Natural killer cell treated with Interleukin-12 subunit alpha and Interleukin-12 subunit beta and Interleukin-15 and Interleukin-18, amount 100 ng/mL, for 72 hours (primary cell): ENCODE measurements at places on chromosomes 12 and 14.

- no peaks in the 10 kb centered on the region for H3K4me1 ChIP-seq
- H3K4me3 ChIP-seq, result no peak overlapping the region
- no peaks in the 10 kb centered on the region for H3K36me3 ChIP-seq
- DNase-seq, result peak; percentile 66
Measured at GRCh38 chr14:86038387-86039042, 508.6 kb downstream of the FLRT2 start.

DNA sequence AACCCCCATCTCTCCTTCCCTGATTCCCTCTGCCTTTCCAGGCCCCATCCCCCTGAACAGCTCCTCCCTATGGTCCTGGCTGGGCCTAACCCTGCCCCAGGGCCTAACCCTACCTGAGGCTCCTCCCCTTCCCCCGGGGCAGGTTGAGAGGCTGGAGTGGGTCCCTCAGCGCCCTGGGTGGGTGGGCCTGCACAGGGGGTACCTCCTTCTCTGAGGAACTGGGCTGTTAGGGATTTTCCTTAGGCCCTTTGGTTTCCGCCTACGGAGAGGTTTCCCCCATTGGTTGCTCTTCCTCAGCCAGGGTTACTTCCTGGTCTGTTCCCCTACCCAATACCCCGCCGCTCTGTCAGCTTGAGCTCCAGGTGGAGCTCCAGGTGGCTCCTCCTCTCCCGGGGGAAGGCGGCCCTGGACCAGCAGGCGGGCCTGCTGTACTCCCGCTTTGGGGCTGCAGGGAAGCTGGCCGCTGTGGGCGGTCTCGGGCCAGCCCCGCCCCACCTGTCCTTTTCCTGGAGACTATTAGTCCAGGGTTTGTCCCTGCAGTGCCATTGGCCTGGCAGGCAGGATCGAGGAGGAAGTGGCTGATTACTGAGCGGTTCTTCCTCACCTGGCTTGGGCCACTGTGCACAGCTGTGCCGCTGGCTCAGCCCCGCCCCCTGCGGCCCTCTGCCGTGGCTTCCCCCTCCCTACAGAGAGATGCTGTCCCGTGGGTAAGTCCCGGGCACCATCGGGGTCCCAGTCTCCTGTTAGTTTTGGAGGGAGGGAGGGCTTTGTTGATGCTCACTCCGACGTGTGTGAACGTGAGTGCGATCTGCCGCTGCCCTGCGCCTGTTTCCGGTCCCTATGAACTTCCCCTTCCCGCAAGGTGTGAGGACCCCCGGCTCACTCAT is 2.5 kb downstream of the C12orf57 start:
- peaks cover 66% of the 10 kb centered on the region for H3K4me1 ChIP-seq
- no peaks in the 10 kb centered on the region for H3K27me3 ChIP-seq
- H3K4me3 ChIP-seq, result peak overlapping the region; percentile 85
- no peak for DNase-seq
- H3K36me3 ChIP-seq, result no peaks in the 10 kb centered on the region

DNA sequence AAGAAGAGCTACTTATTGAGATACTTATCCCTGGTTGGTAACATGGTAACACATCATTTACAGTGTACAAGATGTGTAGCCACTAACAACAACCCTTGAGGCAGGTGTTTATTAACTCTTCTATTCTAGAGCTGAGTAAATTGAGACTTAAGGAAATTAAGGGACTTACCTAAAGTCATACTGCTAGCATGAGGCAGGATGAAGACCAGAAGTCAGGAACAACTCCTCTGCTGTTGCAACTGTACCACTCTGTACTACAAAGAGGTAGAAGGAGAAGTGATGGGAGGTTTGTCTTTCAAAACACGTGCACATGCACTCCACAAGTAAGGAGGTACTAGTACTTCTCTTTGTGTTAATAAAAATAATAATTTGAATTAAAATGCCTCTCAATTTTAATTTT is 79.9 kb downstream of the LLPH start:
- no peak overlapping the region for H3K27ac ChIP-seq
- no peaks in the 10 kb centered on the region for H3K36me3 ChIP-seq
- H3K27me3 ChIP-seq, result peaks cover 15% of the 10 kb centered on the region
- H3K4me3 ChIP-seq, result no peak overlapping the region
- DNase-seq, result no peak

DNA sequence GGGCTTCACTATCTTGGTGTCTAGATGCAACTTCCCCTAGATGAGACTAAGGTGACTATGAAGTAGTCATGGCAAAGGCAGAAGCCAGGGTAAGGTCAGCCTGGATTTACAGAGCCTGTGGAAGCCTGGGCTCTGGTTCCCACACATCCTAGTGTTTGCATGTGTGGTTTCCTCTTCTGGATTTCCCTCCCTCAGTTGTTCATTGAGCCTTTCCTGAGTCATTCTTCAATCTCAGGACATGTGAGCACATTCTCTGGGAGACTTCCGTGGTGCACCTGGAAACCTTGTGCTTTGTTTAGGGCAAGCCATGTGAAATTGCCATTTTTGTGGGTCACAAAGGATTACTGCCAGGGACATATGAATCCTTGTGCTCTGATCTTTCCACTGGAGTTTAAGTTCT is 236.6 kb downstream of the C12orf75 start:
- H3K4me3 ChIP-seq, result no peak overlapping the region
- no peaks in the 10 kb centered on the region for H3K4me1 ChIP-seq
- DNase-seq, result no peak
- H3K36me3 ChIP-seq, result no peaks in the 10 kb centered on the region
- H3K27ac ChIP-seq, result no peak overlapping the region

- no peak for DNase-seq
- no peak overlapping the region for H3K4me3 ChIP-seq
- H3K4me1 ChIP-seq, result peaks cover 2% of the 10 kb centered on the region
- no peaks in the 10 kb centered on the region for H3K27me3 ChIP-seq
Measured at GRCh38 chr12:15979096-15980092, 68.3 kb downstream of the DERA start.

- H3K27me3 ChIP-seq, result no peaks in the 10 kb centered on the region
- H3K4me3 ChIP-seq, result no peak overlapping the region
- peaks cover 22% of the 10 kb centered on the region for H3K4me1 ChIP-seq
- H3K36me3 ChIP-seq, result no peaks in the 10 kb centered on the region
Measured at GRCh38 chr12:9113296-9113986, 2.3 kb downstream of the A2M start.

GRCh38 chr14:54457609-54457996 is 16.4 kb upstream of the CNIH1 start:
- H3K4me3 ChIP-seq, result no peak overlapping the region
- no peaks in the 10 kb centered on the region for H3K36me3 ChIP-seq
- DNase-seq, result no peak
- H3K27me3 ChIP-seq, result peaks cover 2% of the 10 kb centered on the region
- H3K4me1 ChIP-seq, result no peaks in the 10 kb centered on the region
- H3K27ac ChIP-seq, result no peak overlapping the region

GRCh38 chr12:1167784-1168183 is 176.8 kb downstream of the ERC1 start:
- DNase-seq, result no peak
- H3K4me1 ChIP-seq, result peaks cover 13% of the 10 kb centered on the region
- H3K27ac ChIP-seq, result no peak overlapping the region
- no peaks in the 10 kb centered on the region for H3K36me3 ChIP-seq

GRCh38 chr12:106425061-106425702 is 67.6 kb downstream of the POLR3B start:
- H3K27me3 ChIP-seq, result no peaks in the 10 kb centered on the region
- no peak overlapping the region for H3K4me3 ChIP-seq
- peaks cover 11% of the 10 kb centered on the region for H3K36me3 ChIP-seq
- H3K4me1 ChIP-seq, result no peaks in the 10 kb centered on the region

GRCh38 chr14:61575126-61575525 is 120.2 kb upstream of the HIF1A start:
- no peak overlapping the region for H3K4me3 ChIP-seq
- no peaks in the 10 kb centered on the region for H3K27me3 ChIP-seq
- no peak for DNase-seq
- H3K4me1 ChIP-seq, result peaks cover 51% of the 10 kb centered on the region
- H3K27ac ChIP-seq, result no peak overlapping the region

GRCh38 chr12:80565271-80565670 is 121.2 kb downstream of the PTPRQ start:
- H3K4me3 ChIP-seq, result no peak overlapping the region
- H3K27me3 ChIP-seq, result no peaks in the 10 kb centered on the region
- no peaks in the 10 kb centered on the region for H3K4me1 ChIP-seq
- H3K27ac ChIP-seq, result no peak overlapping the region

GRCh38 chr12:39619660-39620433 is at the start of gene ABCD2:
ABCD2 (minus strand) TSS chr12:39619803; CDS start chr12:39619615, 188 bp downstream.
- peaks cover 24% of the 10 kb centered on the region for H3K4me1 ChIP-seq
- no peaks in the 10 kb centered on the region for H3K36me3 ChIP-seq
- H3K4me3 ChIP-seq, result no peak within 1 kb of the TSS
- no peak within 1 kb of the TSS for H3K27ac ChIP-seq
- DNase-seq, result peak; percentile 80

- H3K36me3 ChIP-seq, result no peaks in the 10 kb centered on the region
- no peak overlapping the region for H3K27ac ChIP-seq
- H3K4me3 ChIP-seq, result no peak overlapping the region
- H3K27me3 ChIP-seq, result peaks cover 22% of the 10 kb centered on the region
- H3K4me1 ChIP-seq, result peaks cover 7% of the 10 kb centered on the region
Measured at GRCh38 chr12:51531284-51531977, 59.6 kb upstream of the SCN8A start.

DNA sequence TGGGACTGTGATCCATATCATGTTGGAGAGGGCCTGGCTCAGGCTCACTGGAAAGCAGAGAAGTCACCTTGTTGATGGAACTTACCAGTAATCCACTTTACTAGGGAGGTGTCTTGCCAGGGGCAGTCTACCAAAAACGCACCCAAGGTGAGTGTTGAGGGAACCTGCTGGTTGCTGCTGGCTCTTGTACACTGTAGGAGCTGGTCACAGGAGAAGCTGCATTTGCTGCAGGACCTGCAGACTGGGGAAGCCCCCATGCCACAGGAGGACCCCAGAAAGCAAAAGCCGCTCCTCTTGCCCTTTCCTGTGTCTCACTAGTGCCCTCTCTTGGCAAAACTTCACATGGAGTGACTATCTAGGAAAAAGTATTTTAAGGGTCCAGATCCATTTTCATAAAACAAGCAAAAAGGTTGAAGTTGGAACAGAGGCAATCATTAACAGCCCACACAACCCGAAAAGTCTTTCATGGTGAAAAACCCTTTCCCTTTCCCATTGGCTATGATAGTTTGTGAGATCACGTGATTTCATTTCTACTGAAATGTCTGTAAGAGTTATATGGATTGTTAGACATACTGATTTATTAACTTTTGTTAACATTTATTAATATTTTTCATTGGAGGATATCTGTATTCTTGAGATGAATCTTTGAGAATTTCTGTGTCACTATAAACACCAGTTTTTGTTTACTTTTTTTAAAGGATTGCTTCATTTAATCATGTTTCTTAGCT is 59.2 kb downstream of the RASSF8 start:
- no peak overlapping the region for H3K27ac ChIP-seq
- no peaks in the 10 kb centered on the region for H3K4me1 ChIP-seq
- DNase-seq, result no peak
- H3K27me3 ChIP-seq, result peaks cover 9% of the 10 kb centered on the region

GRCh38 chr14:101167428-101167827 is 263.9 kb upstream of the RTL1 start:
- H3K27ac ChIP-seq, result no peak overlapping the region
- no peak for DNase-seq
- H3K27me3 ChIP-seq, result peaks cover 41% of the 10 kb centered on the region
- no peak overlapping the region for H3K4me3 ChIP-seq
- peaks cover 15% of the 10 kb centered on the region for H3K36me3 ChIP-seq
- no peaks in the 10 kb centered on the region for H3K4me1 ChIP-seq

DNA sequence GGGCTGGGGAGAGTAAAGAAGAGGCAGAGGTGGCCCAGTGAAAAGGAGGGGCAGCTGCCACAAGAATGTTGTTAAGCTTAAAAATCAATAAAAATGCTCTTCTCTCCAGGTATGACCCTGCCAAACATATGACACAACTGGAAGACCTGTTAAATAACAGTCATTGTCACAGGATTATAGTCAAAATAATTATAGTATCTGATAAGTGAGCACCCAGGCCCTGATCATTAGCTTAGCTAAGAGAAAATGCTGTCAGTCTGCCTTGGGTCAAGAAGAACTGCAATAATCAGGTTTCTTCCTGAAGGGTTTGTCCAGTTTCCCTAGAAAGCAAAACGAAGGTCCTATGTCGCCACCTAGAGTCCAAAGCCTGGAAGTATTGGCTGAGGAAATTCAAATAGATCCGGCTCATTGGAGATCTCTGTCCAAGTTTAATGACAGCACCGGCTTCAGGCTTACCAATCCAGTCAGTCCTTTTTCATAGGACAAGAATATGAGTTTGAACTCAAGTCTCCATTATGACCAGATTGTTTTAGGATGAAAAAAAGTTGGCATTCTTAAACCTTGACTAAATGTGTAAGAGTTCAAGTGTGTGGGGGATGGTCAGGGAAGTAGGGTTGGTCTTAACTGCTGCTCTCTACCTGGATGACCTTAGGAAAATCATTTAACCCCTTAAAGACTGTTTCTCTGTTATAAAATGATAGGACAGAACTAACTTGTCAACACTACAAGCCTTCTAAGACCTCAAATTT is 22.5 kb upstream of the NKX2-8 start:
- DNase-seq, result no peak
- H3K4me1 ChIP-seq, result no peaks in the 10 kb centered on the region
- no peaks in the 10 kb centered on the region for H3K27me3 ChIP-seq

DNA sequence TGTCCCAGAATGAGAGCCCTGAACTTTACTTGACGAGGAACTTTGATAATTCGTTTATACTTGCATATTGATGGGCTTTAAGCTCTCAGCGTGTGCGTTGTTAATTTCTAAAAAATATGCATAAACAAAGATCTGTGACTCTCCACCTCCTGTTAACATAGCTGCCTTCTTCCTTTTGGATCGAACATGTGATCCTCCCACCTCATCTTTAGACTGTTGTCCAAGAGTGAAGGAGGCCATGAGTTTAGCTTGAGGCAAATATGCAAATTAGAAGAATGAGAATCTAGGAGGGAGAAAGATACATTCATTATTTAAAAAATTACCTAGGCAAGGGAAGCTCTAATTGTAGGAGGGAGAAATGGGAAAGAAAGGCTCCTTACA is 617 bp downstream of the TTC8 start:
- peaks cover 9% of the 10 kb centered on the region for H3K4me1 ChIP-seq
- H3K36me3 ChIP-seq, result no peaks in the 10 kb centered on the region
- peaks cover 11% of the 10 kb centered on the region for H3K27me3 ChIP-seq
- H3K4me3 ChIP-seq, result peak overlapping the region; percentile 78
- DNase-seq, result no peak

- no peak overlapping the region for H3K27ac ChIP-seq
- H3K4me1 ChIP-seq, result peaks cover 11% of the 10 kb centered on the region
- peaks cover 58% of the 10 kb centered on the region for H3K27me3 ChIP-seq
- no peak for DNase-seq
Measured at GRCh38 chr12:54058128-54058768, 4.6 kb downstream of the HOXC4 start.

- H3K4me1 ChIP-seq, result no peaks in the 10 kb centered on the region
- peaks cover 2% of the 10 kb centered on the region for H3K36me3 ChIP-seq
- DNase-seq, result no peak
- no peaks in the 10 kb centered on the region for H3K27me3 ChIP-seq
- no peak overlapping the region for H3K4me3 ChIP-seq
- no peak overlapping the region for H3K27ac ChIP-seq
Measured at GRCh38 chr12:40616383-40616915, 75.8 kb upstream of the CNTN1 start.

- H3K36me3 ChIP-seq, result no peaks in the 10 kb centered on the region
- no peak overlapping the region for H3K27ac ChIP-seq
- H3K4me3 ChIP-seq, result no peak overlapping the region
- peaks cover 16% of the 10 kb centered on the region for H3K27me3 ChIP-seq
- H3K4me1 ChIP-seq, result no peaks in the 10 kb centered on the region
Measured at GRCh38 chr14:50932156-50932555, 12.1 kb downstream of the PYGL start.

- H3K27me3 ChIP-seq, result peaks cover 23% of the 10 kb centered on the region
- H3K36me3 ChIP-seq, result no peaks in the 10 kb centered on the region
- H3K27ac ChIP-seq, result no peak overlapping the region
- no peak for DNase-seq
Measured at GRCh38 chr12:105585107-105585506, 254.6 kb downstream of the C12orf75 start.

- peaks cover 17% of the 10 kb centered on the region for H3K4me1 ChIP-seq
- no peaks in the 10 kb centered on the region for H3K27me3 ChIP-seq
- DNase-seq, result peak; percentile 86
Measured at GRCh38 chr14:70972107-70972976, 65.1 kb downstream of the PCNX1 start.
